ENCODE measurements at places on chromosomes 7 and 10.

GRCh38 chr7:21131897-21132296 lies 296.0 kb upstream of the SP4 start:
- DNase-seq: no peak

DNA sequence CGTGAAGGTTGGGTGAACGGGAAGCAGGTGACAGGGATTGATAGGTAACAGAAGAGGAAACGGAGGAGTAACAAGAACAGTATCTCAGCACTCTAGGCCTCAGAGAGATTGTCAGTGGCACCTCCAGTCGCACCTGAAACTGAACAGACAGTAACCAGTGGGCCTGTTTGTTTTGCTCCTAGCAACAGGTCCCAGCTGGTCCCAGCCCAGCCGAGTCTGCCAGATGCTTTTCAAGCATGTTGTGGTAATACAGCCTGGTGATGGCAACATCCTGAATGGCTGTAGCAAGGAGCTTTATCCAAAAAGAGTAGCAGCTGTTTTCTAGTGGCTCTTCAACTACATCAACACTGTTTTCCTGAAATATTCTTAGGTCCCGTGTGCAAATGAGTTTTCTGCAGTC lies 4.7 kb downstream of the CACNB2 start:
- no peak for DNase-seq

- no peak for DNase-seq
Observed at GRCh38 chr10:34739915-34740314, 75.2 kb downstream of the PARD3 start.

- no peak for DNase-seq
Observed at GRCh38 chr10:89369156-89370105, 8.4 kb upstream of the IFIT1B start.

- DNase-seq: no peak
Observed at GRCh38 chr10:123393170-123393569, 239.0 kb downstream of the BUB3 start.

GRCh38 chr10:8487346-8487745 lies 432.9 kb downstream of the GATA3 start:
- no peak for DNase-seq

DNA sequence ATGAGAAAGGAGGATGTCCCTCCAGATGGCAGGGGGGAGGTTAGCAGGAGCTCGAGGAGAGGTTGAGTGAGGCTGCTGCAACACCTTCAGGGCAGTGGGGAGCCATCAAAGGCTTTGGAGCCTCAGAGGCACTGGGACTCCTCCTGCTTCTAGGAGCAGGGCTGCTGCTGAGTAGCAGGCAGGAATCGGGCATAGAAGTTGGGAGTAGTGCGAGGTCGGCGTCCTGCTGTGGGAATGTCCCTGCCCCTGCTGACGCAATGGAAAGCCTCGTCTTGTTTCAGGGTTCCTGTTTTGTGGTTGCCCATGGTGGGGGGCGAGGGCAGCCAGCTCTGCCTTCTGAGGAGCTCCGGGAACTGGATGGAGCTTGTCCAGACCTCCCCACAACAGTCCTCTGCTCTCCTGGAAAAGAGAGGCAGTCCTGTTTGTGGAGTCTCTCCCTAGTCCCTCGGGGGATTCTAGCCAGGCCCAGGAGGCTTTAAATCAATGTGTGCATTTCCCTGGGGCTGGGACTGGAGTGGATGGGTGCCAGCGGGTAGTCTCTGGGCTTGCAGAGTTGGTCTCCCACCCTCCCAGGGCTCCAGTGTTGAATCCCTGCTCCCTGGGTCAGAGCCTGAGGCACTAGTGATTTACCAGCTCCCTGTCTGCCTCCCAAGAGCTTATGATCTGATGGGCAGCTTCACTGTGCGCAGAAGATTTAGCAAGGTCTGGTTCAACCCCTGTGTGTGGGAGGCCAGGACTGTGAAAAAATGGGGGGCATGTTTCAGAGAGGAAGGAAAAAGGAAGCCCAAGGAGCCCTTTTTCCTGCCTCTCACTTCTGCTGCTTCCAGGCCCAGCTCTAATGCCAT lies 98.7 kb upstream of the PPIF start:
- no peak for DNase-seq

- no peak for DNase-seq
Observed at GRCh38 chr7:157372300-157373232, 35.8 kb downstream of the DNAJB6 start.

- DNase-seq: no peak
Observed at GRCh38 chr7:26449175-26450165, 157.8 kb downstream of the SNX10 start.

DNA sequence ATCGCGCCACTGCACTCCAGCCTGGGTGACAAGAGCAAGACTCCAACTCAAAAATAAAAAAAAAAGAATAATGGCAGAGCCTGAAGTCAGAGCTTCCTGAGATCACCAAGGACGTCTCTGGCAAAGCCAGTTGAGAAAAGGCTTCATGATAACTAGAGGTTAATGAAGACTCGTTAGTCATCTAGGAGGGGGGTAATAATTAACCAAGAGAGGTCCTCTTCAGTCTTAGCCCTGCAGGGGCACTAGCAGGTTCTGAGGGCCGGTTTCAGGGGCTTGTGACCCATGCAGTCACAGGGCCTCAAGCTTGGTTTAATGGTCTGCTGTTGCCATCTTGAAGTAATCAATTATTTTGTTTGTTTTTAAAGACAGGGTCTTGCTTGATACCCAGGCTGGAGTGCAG lies 28.6 kb upstream of the PROSER2 start:
- no peak for DNase-seq

DNA sequence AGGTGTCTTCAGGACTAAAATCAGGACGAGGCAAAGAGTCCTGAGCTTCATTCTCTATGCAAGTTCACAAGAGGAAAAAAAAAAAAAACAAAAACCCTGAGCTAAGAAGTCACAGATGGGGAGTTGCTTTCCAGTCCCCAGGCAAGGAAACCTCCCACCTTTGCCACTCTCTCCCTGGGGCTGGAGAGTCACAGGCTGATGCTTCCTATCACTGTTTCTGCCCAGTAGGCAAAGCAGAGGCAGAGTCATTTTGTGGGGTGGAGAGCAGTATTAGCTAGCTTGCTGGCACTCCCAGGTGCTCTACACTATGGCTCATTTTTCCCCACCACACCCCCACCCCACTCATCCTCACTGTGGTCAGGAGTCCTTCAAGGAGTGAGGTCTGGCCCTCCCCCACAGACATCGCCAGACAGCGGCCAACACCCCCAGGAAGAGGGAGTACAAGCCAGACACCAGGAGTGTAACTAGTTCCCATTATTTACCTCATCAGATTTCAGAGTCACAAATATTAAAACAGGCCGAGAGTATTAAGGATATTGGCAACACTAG lies 34.6 kb upstream of the UNC5B start:
- no peak for DNase-seq

DNA sequence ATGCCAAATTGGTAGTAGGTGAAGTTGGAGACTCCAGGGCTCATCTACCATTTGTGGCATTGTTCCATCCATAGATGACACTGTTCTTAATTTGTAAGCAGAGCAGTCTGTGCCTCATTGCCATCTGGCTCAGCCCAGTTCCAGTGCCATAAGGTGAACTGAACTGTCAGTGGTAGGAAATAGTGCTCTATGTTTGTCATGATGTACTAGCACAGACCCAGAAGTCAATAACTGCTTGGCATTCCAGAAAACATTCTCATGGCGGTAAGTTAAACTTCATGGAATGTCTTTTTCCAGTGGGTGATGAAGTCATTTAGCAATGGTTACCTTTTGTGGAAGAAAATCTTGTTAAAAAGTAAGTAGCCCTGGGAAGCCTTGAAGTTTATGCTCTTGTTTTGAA lies 302.7 kb downstream of the SUGCT start:
- no peak for DNase-seq

DNA sequence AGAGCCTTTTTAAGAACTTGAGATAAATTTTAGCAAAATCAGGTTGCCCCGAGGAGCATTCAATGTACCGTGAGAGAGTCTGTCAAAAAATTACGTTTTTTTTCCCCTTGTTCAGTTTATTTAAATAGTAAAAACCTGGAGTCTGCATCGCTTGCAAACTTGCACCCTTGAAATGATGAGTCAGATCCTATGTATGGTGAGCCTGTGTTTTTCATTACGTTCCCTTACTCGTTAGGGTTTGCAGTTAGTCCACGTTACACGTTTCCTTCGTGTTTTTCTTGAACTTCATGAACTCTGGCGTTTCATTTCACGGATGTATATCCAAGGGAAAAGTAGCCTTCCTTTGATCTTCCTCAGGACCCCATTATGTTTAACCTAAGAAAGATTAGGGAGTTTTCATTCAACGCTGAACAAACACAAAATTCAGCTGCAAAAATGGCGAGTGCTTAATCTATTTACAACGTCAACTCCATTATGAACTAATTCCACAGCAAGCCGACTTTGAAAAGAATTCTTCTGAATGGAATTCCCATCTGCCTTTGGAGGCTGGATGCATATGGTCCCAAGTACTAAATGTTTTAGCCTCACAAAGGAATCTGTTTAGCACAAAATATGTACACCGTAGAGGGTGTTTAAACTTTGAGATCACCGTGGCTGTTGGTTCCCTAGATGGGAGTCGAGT lies 182.4 kb downstream of the MYOF start:
- no peak for DNase-seq

DNA sequence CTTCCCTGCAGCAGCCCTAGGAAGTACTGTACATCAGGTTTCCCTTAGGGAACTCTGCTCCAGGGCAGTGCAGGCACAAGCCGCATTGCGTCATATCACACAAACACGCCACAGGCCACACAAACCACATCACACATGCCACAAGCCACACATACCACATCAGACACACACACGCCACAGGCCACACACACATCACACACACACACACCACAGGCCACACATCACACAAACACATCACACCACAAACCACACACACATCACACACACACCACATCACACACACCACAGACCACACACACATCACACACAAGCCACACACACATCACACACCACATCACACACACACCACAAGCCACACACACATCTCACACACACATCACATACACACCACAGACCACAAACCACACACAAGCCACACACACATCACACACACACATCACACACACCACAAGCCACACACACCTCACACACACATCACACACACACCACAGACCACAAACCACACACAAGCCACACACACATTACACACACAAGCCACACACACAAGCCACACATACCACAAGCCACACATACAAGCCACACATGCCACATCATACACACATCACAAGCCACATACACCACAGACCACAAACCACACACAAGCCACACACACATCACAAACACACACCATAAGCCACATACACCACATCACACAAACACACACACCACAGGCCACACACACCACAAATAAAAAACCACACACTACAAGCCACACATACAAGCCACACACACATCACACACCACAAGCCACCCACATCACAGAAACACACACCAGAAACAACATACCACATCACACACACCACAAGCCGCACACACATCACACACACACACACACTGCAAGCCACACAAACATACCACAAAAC lies 53.4 kb downstream of the TMEM209 start:
- no peak for DNase-seq

DNA sequence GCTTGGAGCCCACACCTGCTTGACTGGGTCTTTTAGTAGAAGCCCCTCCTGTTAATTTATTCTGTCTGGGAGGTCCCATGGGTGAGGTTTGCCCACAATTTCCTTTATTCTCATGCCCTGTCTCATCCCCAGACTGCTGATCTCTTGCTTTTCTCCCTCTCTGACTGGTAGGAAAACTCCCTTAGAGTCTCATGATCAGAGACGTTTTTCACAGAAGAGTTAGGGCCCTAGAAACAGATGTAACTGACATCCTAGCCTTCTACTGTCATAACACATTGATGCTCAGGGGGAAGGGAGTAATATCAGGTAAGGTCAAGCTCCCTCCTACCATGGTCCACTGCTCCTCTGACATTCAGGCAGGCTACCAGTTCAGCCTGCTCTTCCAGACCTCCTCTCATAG lies 43.7 kb upstream of the WASL start:
- no peak for DNase-seq

DNA sequence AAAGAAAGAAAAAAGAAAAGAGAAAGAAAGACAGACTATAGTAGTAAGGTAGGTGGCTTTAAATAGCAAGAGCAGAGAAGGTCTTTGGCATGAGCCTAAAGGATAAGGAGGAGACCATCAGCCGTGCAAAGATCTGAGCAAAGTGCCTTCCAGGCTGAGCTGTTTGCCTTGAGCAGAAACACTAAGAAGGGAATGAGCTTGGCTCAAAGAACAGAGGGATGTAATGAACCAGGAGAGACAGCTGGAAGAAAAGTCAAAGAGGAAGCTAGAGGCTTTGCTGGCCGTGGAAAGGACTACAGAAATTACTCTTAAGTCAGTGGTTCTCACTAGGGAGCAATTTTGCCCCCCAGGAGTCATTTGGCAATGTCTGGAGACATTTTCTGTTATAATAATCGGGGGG lies 228.6 kb downstream of the FGFR2 start:
- DNase-seq: no peak

- DNase-seq: no peak
Observed at GRCh38 chr10:20457649-20458048, 439.5 kb downstream of the NEBL start.

DNA sequence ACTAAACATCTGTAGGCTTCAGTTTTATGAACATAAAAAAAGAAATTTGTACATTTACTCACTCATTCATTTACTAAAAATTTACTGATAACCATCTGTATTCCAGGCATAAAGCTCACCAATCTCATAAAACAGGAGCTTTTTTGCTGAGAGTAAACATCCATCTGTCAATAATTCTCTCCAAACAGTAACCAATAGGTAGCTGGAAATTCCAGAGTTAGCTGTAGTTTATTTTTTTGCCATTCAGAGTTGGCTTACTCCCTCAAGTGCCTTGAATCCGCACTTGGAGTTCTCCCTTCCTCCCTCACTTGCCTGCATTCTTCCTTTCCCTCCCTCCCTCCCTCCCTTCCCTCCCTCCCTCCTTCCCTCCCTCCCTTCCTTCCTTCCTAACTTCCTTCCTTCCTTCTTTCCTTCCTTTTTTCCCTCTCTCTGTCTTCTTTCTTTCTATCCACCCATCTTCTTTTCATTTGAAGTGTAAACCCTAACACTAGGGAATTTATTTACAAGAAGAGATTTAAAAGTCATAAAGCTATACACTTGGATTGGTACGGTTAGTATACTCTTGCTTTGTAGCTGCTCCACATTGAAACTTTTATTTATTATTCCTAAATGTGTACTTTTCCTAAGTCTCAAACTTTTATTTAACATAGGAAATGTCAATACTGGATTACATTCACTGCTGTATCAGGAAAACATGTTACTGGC lies 44.6 kb upstream of the BICC1 start:
- DNase-seq: no peak

DNA sequence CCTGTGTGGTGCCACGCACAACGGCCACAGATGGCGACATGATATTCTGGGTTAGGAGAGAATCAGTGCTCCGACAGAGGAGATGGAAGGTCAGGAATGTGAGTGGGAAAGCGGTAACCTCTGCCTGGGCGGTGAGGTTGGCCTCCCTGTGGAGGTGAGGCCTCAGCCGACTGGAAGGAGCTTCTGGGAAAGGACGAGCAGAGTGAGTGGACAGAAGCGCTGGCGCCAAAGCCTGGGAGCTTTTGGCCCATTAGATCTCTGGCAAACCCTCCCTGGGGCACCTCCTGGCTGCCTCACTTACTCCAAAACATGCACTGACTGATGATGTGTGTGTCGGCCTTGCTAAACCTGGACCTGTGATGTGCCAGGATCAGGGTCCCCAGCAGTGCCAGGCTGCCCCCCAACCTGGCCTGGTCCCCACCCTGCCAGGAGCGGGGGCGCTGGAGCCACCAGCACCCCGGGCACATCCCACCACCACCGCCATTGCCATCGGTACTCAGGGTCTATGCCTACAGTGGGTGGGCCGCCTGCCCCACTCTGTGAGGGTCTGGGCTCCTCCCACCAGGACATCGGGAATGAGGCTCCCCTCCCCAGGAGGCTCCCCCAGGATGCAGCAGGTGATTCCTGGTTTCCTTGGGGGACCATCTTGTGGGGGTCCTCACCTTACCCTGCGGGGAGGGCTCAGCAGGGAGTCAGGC lies 51.0 kb downstream of the RASGEF1A start:
- no peak for DNase-seq

- DNase-seq: no peak
Observed at GRCh38 chr7:154672659-154673415, 330.1 kb downstream of the PAXIP1 start.
